Activated T-helper 17 cell treated with anti-CD3 and anti-CD28 coated beads, Interleukin-2, amount 50 U/mL, for 72 hours (primary cell): ENCODE measurements at places on chromosomes 2 and 18.

GRCh38 chr2:143177096-143177786 lies 48.0 kb downstream of the ARHGAP15 start:
- ATAC-seq = peak; percentile 62

DNA sequence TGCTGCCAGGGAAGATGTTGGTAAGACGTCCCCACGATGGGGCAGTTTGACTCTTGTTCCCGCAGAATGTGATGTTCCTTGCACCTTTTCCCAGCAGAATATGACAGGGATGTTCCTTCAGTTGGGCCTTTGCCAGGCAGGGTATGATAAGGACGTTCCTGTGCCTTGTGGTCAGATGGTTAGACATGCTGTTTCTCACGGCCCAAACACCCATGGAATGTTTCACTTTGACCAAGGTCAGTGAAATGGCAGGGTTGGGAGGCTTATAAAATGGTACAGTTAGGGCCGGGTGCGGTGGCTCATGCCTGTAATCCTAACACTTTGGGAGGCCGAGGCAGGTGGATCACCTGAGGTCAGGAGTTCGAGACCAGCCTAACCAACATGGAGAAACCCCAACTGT lies 40.3 kb upstream of the YPEL5 start:
- no peak for ATAC-seq

DNA sequence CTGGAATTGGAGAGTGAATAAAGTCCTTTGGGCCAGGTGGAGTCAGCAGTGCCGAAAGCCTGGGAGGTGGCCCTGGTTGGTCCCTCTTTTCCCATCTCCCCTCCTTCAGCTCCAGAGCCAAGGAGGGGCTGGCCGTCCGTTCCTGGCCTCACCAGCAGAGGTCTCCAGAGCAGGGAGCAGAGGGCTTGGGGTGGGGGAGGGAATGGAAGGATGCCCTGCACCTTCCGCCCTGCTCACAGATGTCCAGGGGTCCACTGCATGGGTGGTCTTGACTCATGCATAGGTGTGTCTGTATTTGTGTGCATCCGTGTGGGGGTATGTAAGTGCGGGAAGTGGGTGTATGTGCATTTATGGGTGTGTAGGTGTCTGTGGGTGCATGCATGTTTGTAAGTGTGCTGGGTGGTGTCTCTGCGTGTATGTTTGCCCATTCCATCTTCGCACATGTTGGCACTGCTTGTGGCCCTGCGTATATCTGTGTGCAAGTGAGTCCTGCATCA lies 201.8 kb downstream of the ZFP36L2 start:
- ATAC-seq = peak; percentile 34

GRCh38 chr2:239025096-239025801 lies 177.4 kb downstream of the TWIST2 start:
- no peak for ATAC-seq

DNA sequence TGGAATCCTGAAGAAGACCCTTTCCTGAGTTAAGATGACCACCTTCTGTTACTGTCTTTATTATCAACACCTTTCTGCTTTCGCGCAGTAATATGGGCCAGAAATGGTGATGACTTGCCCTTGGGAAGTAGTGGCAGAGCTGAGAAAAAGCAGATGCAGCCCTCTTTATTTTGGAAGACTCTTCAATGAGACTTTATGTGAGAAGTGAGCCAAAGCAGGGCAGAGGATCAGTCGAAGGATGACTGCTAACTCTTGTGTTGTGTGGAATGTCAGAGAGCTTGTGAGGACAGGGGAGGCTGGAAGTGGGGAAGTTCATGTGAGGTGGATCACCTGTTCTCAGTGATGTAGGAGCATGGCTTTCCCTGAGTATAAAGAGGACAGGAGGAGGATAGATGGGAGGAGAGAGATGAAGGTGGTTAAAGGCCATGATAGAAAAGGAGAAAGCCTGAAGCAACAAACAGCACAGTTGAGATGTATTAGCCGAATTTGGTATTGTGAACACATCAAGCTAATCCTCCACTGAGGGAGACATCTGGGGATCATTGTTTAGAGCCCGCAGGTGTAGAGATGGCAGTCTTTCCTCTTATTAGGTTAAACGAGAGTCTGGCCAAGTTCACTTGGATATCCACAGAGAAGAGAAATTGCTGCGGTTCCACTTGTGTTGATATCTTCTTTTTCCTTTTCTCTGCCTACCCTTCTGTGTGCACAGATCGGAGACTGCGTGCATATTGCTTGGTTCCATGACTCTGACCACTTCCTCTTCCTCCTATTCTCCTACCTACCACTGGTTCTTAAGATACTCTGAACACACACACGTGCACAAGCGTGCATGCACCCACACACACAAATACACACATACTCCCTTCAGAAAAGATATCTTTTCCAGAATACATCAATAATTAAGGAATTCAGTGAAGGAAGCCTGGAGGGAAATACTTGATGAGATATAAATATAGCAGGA lies 67.4 kb downstream of the SLC9A2 start:
- peak; percentile 56 for ATAC-seq

DNA sequence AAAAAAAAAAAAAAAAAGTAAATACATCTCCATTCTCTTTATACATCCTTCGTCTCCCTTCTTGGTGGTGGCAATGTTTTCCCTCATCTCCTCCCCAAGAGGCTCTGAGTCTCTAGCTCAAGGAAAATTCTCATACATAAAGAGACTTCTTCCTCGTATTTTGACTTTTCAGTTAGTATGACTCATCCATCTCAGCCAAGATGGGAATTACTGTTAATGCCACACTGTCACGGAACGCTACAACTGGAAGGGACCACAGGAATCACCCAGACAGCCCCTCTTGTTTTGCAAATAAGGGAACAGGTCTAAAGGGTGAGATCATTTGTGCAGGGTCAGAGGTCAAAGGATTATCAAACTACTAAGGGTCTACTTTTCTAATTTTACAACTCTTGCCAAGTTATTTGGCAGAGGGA lies 19.5 kb downstream of the NFE2L2 start:
- ATAC-seq = peak; percentile 53

DNA sequence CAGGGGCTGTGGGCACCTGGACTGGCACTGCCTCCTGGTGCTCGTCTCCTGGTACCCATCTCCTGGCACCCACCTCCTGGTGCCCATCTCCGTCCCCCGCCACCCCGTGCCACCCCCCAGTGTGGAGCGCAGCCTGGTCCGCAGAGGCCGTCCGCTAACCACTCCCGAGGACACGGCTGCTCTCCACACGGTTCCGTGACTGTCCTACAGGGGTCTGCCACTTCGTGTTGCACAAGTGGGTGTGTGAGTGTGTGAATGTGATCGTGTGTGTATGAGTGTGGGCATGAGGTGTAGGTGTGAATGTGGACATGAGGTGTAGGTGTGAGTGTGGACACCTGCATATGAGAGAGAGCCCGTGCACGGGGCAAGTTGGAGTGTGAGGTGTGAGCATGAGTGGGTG lies 119.4 kb upstream of the HS6ST1 start:
- no peak for ATAC-seq
